ENCODE measurements at places on chromosomes 7 and 10.

- no peak for DNase-seq
Measured at GRCh38 chr7:120770206-120770605, 87.7 kb downstream of the TSPAN12 start.

DNA sequence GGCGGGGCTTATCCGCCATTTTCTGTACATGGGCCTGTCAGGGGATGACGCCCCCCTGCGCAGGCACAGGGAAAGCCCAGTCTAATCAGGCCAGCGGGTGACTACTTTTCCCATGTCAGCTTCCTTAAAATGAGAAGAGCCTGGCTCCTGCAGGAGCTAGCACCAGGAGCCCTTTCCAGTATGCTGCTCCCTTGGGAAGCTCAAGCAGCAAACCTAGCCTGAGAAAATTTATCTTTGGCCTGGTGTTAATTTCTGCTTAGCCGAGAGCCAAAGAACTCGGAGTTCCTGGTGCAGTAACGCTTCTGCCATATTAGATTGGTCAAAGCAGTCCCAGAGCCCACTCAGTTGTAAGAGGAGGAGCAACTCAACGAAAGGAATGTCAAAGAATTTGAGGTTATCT, 239.0 kb upstream of the PHYHIPL start:
- no peak for DNase-seq

- DNase-seq = no peak
Measured at GRCh38 chr10:17423632-17424186, 30.7 kb downstream of the ST8SIA6 start.

DNA sequence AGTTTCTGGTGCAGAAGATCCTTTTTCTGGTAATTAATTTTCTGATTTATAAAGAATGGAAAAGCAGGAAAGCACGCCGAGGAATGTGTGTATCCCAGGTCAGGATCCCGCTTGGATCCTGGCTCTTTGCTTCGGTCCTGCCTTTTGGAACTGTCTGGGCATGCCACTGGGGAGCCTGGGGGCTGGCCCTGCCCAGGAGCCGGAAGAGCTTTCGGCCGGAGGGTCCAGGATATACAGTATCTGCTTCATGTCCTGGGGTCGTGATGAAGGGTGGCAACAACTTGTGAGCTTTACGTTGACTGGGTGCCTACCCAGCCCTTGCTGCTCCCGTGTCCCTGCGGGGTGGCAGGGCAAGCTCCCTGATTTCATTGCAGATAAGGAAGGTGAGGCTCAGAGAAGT, 2.4 kb downstream of the SH2D4B start:
- no peak for DNase-seq

DNA sequence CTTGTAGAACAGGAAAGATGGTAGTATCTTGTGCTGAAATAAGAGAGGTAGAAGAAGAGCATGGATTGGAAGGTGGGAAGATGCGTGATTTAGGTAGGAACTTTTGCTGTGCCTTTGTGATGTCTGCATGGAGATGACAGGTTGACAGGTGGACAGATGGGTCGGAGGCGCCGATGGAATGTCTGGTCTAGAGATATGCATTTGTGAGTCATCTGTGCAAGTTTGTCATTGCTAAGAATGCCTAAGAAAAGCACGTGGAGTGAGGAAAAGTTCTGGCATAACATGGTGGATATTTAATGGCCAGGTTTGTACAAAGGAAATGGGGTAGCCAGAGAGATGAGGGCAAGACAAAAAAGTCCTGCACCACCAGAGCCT, 76.0 kb upstream of the ARMC3 start:
- no peak for DNase-seq

- DNase-seq = no peak
Measured at GRCh38 chr10:97685395-97685958, 1.6 kb downstream of the AVPI1 start.

DNA sequence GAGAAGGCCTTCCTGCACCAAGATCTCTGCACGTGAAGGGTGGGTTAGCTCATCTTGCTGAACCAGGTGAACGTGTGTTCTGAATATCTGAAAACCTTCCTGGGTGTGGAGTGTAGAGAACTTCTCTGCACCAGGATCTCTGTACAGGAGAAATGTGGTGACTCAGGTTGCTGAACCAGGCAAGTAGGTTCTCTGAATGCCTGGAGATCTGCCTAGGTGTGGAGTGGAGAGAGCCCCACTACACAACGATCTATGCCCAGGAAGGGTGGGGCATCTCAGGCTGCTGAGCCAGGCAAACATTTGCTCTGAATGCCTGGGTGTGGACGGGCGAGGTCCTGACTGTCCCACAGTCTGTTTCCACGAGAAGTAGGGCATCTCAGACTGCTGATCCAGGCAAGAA, 1002.3 kb upstream of the KCND2 start:
- no peak for DNase-seq

- DNase-seq = no peak
Measured at GRCh38 chr7:147406521-147407135, 1183.9 kb upstream of the C7orf33 start.

GRCh38 chr7:125127304-125127703, 197.7 kb upstream of the POT1 start:
- no peak for DNase-seq

DNA sequence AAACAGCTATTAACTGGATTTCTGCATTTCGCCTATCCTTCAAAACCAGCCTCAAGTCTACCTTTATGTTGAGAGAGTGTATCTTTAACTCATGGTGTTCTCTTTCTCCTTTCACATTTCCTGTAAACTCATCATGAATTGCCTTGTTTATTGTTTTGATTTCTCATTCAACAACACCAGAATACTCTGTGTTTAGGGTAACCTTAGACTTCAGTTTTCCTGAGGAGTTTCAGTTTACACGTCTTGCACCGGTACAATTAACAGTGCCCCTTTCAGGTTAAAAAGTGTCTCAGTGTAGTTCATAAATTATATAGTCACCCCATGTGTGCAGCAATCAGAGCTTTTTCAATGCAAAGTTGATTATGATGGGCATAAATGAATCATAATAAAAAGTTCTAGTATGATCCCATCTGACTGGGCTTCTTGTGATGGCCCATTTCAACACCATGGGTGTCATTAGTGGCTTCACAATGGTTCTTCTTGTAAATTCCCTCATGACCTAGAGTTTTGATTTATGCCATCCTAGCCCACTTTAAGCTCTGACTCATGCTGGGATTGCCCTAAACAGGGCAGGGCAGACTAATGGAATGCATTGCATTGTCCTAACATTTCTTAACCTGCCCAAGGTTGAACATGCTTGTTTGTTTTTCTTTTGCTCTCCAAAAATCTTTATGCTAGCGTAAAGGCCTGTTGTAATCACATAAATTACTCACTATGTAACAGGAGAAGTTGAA, 22.0 kb downstream of the ITGB8 start:
- DNase-seq = no peak

GRCh38 chr7:129227646-129228578, 3.1 kb downstream of the AHCYL2 start:
- DNase-seq = no peak

- DNase-seq = no peak
Measured at GRCh38 chr10:4532976-4533375, 293.0 kb upstream of the AKR1E2 start.

DNA sequence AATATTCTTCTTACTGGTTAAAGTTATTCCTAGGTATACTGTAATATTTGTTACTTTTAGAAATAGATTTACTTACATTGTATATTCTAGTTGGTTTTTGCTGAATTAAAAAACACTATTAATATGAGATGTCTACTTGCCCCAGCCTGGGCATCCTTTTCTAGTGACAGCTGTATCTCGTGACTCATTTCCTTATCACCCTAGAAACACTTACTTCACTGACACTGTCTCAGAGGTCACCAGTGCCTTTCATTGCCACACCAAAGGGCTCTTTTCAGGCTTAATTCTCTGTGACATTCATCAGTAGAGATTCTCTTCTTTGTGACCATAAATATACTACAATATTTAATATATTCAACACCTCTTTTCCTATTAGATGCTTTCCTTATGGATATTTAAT, 194.7 kb downstream of the GALNT17 start:
- no peak for DNase-seq

GRCh38 chr10:110859973-110860376, 11.8 kb upstream of the PDCD4 start:
- DNase-seq = no peak

- no peak for DNase-seq
Measured at GRCh38 chr7:153413540-153414287, 638.5 kb upstream of the DPP6 start.

GRCh38 chr10:89645742-89646172, 715 bp upstream of the PANK1 start:
- DNase-seq = no peak

DNA sequence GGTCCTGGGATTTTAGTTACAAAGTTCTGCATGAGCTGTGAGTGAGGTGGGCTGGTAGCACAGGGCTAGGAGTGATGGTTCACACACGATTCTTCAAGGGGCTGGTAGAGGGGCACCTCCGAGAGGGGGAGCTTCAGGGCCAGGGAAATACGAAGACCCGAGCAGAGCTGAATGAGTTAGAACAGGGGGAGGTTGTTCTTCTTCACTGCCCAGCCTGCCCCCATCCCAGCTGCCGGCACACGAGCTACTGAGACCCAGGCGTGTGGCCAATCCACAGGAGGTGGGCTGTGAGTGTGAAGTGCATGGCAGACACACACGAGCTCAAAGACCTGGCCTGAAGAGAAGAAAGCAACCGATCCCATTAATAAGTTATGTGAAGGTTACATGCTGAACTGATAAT, 256.2 kb upstream of the ZNF32 start:
- DNase-seq = no peak

GRCh38 chr7:125526958-125527357, 597.3 kb upstream of the POT1 start:
- no peak for DNase-seq

DNA sequence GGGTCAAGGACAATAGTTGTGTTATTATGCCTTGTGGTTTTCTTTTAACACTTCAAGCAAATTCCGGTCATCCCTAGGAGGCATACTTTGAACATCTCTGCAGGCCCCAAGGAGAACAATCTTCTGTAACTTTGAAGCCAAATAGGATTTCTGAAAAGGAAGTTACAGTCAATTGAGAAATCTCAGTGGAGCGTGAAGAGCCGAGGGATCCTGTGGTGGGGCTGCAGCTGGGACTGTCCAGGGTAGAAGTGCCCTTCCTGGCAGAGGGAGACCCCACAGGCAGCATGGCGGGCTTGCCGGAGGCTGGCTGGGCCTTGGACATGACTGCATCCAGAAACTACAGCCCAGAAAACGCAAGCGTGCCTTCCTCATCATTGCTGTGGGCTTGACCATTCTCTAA, 179.7 kb downstream of the PTPN20 start:
- no peak for DNase-seq

- no peak for DNase-seq
Measured at GRCh38 chr7:26437003-26437532, 145.4 kb downstream of the SNX10 start.

- no peak for DNase-seq
Measured at GRCh38 chr10:29795850-29796249, 161.1 kb upstream of the SVIL start.

GRCh38 chr7:2478399-2478785, 2.2 kb upstream of the GRIFIN start:
- DNase-seq = no peak

GRCh38 chr7:36686499-36686898, 37.8 kb downstream of the AOAH start:
- DNase-seq = no peak

GRCh38 chr7:8205537-8205936, 56.4 kb downstream of the ICA1 start:
- DNase-seq = no peak

GRCh38 chr7:39592586-39592985, 26.4 kb downstream of the YAE1 start:
- no peak for DNase-seq

- DNase-seq = no peak
Measured at GRCh38 chr7:133047321-133047720, 34.6 kb downstream of the CHCHD3 start.

- no peak for DNase-seq
Measured at GRCh38 chr10:60139798-60140566, 233.6 kb upstream of the CCDC6 start.

GRCh38 chr7:26185844-26186180, 14.7 kb downstream of the HNRNPA2B1 start:
- DNase-seq = no peak

DNA sequence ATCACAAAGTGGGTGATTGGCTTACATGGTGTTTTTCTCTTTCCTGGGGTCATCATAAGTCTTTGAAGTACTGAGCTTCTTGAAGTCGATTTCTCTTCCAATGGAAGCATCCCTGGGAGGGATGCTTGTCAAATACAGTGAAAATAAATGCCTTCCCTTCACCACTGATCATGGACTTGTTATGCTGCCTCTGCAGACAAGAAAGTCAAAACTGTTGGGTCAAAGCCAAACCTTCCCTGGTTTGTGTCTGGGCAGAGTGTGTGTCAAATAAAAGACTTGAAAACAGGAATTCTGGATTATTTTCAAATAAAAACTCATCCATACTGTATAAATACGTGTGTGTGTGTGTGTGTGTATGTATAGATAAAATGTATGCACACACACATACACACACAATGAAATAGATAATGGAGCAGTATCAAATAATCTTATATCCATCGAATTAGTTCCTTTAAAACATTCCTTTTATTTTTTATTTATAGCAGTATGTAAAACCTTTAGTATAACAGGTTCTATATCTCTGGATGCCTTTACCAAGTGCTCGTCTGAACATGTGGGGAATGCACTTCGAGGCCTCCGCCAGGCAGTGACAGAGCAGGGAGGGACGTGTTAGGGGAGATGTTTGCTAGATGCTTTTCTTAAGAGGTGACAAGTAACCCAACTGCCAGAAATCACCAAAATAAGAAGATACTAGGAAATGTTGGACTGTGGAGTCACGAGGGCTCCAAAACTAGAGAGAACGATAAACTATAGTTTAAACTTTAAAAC, 27.2 kb upstream of the WNT16 start:
- DNase-seq = no peak

- DNase-seq = no peak
Measured at GRCh38 chr7:129247087-129247486, 22.3 kb downstream of the AHCYL2 start.

GRCh38 chr10:114930320-114930719, 7.7 kb upstream of the TRUB1 start:
- no peak for DNase-seq

DNA sequence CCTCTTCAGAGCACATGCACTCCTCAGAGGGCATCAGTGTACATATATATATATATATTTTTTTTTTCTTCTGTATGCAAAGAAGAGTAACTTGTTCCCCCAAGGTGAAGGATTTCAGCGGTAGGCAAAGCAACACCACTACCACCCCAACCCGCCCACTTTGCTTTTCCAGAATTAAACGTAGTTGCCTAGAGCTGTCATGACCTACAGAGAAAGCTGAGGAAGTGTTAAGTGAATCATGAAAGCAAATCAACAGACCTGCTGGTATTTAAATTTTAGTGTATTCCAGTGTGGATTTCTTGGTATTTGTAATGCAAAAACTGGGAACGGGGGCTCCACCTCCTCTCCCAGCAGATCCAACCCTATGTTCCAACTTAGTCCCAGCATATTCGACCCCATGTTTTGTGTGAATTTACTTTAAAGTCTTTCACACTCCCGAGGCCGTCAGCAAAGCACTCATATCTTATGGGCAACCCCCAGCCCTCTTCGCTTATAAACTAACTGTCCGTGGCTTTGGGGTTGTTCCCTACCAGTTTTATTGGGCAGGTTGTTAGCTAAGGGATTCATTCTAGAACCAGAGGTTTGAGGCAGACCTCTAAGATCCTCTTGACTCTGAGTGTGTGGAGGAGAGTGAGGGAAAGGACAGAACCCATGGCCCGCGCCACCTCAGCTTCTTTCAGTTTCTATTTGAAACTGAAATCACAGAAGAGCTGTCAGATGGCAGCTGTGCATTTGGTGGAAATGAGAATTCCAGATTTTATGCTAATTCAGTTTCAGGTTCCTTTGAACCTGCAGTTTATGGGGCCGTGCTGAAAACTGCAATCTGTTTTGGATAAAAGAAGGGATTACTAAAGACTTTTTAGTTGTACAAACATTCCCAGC, 450.2 kb upstream of the GALNT17 start:
- no peak for DNase-seq

All from NCI-H1436 treated with DMSO at 0.1 percent for 48 hours (cell line).